Cortex of kidney (tissue), 1 donor: ENCODE measurements at places on chromosomes 7 and 10.

GRCh38 chr10:110927461-110927860 lies 8.1 kb downstream of the SHOC2 start:
- no peak for DNase-seq

GRCh38 chr7:1458683-1459511 lies at the start of gene MICALL2:
MICALL2 (minus strand) TSS chr7:1459470; CDS start chr7:1459326, 144 bp downstream.
- no peak for DNase-seq

GRCh38 chr10:130053561-130053960 lies 57.1 kb downstream of the C10orf143 start:
- no peak for DNase-seq

GRCh38 chr10:77661100-77661499 lies 23.5 kb upstream of the KCNMA1 start:
- DNase-seq = no peak
